MCF 10A (cell line): ENCODE measurements at places on chromosomes 5 and 9. TPM values are rescaled to one million over a fixed set of nuclear protein-coding genes. Genes with fewer than 3 reads are reported as not detected.

- peak; percentile 96 for DNase-seq
These were observed 98.3 kb upstream of the BOD1 start for GRCh38 chr5:173714551-173715428.

DNA sequence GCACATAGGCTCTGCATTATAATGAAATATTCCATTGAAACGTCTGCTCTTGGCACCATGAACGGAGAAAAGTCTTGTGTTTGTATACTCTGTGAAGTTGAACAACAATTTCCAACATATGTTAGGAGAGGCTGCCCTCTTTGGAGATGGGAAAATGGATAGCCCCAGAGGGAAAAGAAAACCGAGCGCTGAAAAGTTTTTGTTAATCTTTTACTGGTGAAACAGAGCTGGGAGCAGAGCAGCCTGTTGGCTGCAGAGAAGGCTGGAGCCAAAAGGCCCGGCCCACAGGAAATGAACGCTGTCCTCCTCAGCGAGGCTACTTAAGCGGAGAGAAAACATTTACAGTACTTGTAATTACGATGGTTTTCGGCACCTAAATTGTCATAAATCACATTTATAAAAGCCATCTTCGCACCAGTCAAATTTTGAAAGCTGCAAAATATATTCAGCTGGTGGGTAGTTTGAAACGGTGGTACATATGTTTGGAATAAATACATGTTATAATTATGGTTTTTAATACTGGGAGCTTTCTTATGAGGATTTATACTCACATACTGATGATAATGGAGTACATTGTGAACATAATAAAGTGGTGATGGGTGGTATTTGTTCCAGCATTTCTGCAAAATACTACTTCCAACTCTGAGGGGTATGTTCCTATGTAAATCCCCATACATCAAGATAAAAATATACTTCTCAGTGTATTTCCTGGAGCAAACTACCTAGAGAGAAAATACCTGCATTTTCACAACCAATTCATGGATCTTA, 129.6 kb upstream of the CNTLN start:
- no peak for DNase-seq

DNA sequence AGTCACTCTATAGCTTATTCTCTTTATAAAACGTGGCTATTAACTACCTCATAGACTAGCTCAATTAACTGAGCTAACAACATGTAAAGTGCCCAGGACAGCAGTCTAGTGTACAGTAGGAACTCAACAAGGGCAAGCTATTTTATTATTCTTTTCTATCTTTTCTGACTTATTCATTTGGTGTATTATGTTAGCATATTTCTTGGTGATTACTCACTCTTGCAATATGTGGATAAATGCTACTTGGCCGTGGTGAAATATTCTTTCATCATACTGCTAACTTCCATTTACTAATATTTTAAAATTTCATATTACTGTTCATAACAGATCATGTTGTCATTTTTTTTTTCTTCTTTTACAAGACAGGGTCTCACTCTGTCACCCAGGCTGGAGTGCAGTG, 4.9 kb downstream of the SLC25A51 start:
- no peak for DNase-seq

The IGIP gene
- total RNA-seq = 7.5 and 8.3 TPM in 2 replicates

The HRH2 gene
- total RNA-seq = not detected in 2 replicates
